ENCODE measurements at places on chromosomes 7 and 10.

DNA sequence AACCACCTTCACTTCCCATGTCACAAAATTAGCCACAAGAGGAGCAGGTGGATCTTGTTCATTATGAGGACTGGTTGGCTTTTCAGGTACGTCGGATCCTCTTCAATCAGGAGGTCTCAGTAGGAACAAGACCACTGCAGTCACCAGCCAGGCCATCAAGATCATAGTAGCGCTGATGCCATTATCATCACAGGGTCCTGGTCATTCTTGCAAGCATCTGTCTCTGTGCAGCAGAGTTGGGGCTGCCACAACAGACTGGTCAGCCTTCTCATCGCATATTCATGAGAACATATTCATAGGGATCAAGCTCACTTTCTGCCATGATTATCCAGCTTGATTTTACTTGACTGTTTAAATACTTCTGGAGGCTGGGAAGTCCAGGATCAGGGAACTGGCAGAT, 67.1 kb downstream of the ADCYAP1R1 start:
- DNase-seq, result no peak

- no peak for DNase-seq
These were observed 763 bp downstream of the PITX3 start for GRCh38 chr10:102240467-102241031.

DNA sequence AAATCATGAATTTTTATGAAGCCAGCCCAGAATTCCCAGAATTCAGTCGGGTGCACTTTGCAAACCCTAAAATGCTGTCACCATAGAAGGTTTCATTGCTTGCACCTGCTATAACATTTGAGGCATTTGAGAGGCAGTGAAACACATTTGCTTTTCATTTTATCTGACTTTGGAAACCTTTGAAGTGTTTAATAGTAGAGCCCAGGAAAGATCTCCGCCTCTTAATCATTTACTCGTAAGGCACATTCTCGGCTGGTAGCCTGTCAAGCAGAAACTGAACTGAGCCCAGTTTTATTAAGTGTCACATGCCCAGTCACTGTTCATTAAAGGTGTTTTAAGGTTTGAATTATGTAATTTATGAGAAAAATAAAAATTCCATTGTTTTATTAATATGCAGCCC, 247.6 kb downstream of the EMX2 start:
- DNase-seq, result no peak

DNA sequence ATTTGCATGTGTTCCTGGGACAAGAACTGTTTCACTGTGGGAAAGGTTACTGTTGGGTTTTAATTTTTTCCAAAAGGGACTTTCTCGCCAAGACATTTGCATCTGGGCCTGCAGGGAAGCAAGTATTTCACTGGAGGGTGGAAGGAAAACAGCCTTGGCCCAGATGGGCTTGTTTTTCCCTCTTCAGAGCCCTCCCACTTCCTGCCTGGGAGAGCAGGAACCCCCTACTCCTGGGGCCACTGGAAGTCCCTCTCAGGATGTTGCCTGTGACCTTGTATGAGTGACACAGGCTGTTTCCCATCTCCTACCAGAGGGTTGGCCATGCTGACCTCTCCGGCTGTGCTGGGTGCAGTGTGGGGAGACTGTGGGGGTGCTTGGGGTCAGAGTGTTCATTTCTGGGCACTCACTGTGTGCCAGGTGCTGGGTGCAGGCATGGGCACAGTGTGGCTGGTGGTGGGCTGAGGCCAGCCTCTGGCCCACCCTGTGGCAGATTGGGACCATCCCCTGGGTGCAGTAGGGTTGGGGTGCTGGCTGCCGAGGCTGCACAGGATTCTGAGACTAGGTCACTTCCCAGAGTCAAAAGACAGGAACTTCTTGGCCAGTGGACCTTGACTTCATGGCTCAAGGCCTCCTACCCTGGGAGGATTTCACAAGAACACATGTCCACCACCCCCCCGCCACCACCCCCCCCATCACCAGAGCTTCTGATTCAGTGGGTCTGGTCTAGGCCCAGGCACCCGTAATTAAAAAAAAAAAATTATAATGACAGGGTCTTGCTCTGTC, 10.2 kb downstream of the TSPAN15 start:
- DNase-seq, result no peak

- no peak for DNase-seq
These were observed 64.2 kb upstream of the DNAJB6 start for GRCh38 chr7:157272351-157273207.

- no peak for DNase-seq
These were observed 65.5 kb downstream of the MKX start for GRCh38 chr10:27680006-27680557.

GRCh38 chr10:35040760-35041501, 49.2 kb downstream of the CUL2 start:
- DNase-seq, result no peak

- no peak for DNase-seq
These were observed 141.2 kb downstream of the GLI3 start for GRCh38 chr7:42095791-42096190.

All from hematopoietic multipotent progenitor cell treated with erythropoietin and hydrocortisone succinate and interleukin-3 and kit ligand, for 17 days (in vitro differentiated cells).